COLO829 (cell line): ENCODE measurements at places on chromosomes 2 and 18.

DNA sequence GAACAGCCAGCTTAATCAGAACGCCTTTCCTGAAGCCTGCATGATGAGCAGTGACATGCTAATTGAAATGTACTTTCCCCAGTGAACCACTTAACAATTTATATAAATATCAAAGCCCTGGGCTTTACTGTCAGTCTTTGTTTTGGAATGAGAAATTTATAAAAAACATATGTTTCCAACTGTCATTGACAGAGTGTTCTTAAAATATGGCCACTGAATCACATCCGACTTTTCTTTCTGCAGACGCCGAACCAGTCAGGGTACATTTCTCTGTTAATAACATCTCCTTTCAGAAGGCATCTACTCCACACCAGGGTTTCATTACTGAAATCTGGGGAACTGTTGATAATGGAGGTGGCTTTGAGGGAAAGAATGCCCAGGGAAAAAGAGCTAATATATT lies 343.7 kb downstream of the INSIG2 start:
- no peak for DNase-seq

GRCh38 chr2:26970928-26971627 lies 641 bp downstream of the MAPRE3 start:
- no peak for DNase-seq

GRCh38 chr2:27049422-27050280 lies 1.8 kb upstream of the AGBL5 start:
- DNase-seq = no peak

GRCh38 chr18:54130177-54130576 lies 94.3 kb downstream of the MBD2 start:
- DNase-seq = no peak

DNA sequence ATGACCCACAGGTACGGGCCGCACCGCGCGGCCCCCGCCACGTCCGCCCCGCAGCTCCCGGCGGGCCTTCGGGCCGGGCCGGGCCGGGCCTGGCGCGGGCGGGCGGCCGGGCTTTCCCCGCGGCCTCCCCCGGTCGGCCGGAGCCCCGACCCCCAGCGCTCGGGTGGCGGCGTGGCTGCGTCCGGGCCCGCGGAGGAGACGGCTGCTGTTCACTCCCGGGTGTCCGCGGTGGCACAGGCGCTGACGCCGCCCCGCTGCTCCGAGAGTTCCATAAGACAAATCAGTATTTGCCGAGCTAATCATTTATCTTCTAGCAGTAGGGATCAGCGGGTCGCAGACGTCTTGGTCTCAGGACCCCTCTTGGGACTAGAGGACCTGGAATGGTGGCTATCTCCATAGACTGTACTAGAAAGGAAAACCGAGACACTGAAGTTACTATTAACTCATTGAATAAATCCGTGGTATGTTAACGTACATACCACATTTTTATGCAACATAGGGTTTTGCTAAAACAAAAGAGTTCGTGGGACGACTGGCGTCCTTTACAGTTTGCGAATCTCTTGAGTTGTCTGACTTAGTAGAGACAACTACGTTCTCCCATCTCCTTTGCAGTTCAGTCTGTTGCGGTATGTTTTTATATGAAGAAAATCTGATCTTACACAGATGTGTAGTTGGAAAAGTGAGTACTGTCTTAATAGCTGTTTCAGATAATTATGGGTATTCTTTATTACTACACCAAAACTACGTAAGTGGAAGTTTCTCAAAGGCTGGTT lies 500 bp downstream of the LIMS1 start:
- no peak for DNase-seq

DNA sequence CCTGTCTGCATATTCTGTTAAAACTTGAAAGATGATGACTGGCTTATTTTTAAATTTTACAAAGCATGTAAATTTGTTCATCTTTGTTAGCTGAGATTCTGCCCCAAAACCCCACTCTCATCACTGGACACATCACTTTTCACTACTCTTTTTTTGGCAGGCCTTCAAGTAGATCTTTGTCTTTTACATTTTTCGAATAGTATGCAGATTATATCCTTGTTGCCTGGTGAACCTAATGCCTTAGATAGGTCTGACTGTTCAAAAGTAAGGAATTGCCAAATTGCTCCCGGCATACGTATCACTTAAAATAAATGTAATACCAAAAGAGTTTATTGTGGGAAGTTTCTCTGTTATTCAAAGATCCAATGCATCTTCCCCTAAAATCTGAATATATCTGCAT lies 303.3 kb downstream of the XIRP2 start:
- DNase-seq = no peak

GRCh38 chr2:30871980-30872789 lies 64.9 kb upstream of the CAPN13 start:
- DNase-seq = no peak

DNA sequence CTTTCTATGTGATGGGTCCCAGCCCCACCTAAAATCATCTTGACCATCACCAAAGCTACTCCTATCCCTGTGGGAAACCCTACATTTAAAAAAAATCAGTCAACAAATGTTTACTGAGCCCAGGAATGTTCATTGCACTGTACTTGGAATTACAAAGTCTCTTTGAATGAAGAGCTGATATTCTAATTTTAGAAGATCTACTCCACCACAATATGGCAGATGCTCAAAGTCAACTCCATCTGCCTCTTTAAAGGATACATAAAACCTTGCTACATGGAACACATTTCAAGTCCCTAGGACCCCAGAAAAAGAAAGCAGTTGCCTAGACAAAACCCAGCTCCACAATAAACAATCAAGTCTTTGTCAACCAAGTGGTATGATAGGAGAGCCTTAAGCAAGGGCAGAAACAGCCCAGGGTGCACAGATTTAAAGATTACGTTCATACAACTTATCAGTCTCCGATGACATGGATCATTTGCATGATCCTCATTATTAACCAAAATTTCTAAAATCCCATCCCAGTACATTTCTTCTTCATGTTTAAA lies 234.3 kb upstream of the ACVR2A start:
- DNase-seq = peak; percentile 2

- no peak for DNase-seq
Measured at GRCh38 chr2:1742681-1743395, 1.5 kb downstream of the PXDN start.

DNA sequence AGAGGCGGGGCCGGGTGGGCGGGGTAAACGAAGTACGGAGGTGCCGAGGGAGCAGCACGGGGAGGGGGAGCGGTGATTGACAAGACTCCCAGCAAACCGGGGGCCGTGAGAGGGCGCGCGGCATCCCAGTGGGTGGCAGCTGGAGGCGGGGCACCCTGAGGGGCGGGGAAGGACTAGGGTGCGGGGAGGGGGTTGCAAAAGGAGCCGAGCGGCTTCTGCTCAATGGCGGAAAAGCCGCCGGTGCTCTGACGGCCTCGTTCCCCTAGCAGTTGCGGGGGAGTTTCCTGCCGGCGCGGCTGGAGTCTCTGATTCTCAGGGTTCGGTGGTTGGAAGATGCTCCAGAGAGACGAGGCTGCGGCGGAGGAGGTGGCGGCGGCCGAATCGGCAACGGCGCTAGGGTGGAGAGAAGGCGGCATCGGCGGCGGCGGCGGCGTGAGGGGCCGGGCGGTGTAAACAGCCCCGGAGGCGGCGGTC lies at the start of gene PPM1B:
Gene PPM1B (plus strand): TSS at position 195 of the 474 bp plus-strand sequence. CDS start 32,325 bp downstream, outside the sequence.
- peak; percentile 99 for DNase-seq

DNA sequence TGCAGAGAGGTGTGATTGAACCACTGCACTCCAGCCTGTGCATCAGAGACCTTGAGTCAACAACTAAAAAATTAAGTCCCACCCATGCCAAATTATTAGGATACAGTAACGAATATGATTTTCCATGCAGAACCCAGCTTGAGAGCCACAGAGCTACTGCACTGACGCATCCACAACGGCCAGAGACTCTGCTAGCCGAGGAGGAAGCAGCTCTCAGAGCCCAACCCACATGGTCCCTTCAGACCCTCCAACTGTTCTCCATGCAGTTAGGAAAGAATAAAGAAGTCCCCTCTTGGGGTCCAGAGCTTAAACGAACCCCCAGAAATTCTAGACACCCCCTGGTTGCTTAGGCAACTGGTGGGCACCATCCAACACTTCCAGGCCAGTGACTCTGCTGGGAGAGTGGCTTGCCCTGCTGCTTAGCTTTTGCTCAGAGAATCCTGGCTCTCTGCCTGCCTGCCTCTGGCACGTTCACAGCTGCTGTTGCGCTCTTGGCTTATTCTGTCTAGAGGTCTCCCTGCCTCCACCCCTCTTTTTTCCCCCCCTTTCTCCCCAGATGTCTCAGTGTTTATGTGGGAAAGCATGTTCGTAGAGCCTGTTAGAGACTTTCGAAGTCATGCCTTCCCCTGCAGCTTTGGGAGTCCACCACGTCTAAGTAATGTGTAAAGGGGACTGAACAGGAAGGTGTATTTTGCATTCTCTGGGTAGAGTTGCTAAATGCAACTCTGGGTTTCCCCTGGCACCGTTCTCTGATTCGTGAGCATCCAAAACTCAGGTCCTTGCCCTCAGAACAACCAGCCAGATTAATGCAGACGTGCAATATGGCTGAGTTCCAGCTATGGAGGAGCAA lies 26.0 kb upstream of the SP3 start:
- no peak for DNase-seq

- DNase-seq = no peak
Measured at GRCh38 chr2:42135381-42136312, 33.5 kb upstream of the EML4 start.

DNA sequence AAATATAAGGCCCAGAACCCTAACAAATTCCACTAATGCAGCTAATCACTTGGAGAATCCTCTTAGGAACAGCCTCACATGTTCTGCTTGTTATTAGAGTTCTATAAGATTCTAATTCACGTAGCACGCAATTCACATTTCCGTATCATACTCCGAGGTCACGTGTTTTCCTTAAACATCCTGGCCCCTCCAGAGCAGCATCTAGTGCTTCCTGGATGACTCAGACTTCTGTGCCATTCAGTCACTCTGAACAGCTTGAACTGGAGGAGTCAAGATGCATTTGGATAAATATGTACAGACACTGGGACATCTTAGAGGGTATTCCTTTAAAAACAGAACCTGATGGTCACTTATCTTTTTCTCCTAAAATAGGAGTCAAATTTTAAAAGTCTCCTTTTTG lies 156.5 kb downstream of the MYO5B start:
- DNase-seq = peak; percentile 68

DNA sequence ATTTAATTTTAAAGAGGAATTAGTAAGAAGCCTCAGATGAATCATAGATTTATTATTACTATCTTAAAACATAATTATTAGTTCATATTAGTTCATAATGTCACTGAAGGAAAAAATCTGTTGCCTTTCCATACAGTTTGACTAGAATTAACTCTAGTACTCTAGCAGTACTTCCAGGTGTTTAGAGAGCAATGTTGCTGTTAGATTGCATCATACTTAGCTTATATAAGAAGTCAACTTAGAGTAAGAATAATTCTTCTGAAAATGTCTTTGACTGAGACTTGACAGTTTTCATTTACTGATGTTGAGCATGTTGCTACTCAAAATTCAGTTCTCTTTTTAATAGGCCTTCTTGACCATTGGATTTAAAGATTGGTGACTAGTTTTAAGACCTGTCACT lies 4.7 kb downstream of the RAB3GAP1 start:
- no peak for DNase-seq

- peak; percentile 62 for DNase-seq
Measured at GRCh38 chr2:177296040-177296439, 31.5 kb upstream of the NFE2L2 start.

- no peak for DNase-seq
Measured at GRCh38 chr2:96591494-96591893, 46.6 kb downstream of the KANSL3 start.

GRCh38 chr18:59674903-59675270 lies 22.3 kb downstream of the CCBE1 start:
- DNase-seq = no peak

DNA sequence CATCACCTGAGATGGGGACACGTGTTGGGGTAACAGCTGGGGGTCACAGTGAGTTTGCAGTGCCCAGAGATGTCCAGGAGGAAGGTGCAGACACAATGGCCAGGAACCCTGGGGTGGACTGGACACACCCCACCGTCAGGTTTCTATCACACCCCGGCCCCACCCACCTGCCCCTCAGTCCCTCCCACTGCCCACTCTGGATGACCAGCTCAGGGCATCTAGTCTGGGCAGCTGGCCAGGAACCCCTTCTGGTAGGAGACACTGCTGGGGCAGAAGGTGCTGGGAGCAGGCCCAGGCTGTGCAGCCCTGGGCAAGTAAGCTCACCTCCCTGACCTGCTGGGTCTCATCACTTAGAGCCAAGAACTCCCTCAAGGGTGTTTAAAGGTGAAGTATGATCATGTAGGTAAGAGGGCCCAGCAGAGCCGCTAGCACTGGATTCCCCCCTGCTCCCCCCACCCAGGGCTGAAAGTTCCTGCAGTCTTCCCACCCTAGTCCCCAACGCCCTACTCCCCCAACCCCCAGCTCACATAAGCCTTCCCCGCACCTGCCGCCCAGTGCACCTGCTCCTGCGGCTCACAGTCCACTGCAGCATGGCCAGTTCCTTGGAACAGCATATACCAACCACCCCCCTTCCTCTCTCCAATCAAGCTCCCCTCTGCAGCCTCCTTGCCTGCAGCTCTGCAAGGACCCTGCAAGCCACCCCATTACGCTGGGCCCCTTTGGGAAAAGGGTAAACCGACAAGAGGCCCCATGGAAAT lies 17.3 kb downstream of the BIN1 start:
- DNase-seq = no peak

GRCh38 chr2:72926368-72926767 lies 9.0 kb downstream of the EMX1 start:
- no peak for DNase-seq

DNA sequence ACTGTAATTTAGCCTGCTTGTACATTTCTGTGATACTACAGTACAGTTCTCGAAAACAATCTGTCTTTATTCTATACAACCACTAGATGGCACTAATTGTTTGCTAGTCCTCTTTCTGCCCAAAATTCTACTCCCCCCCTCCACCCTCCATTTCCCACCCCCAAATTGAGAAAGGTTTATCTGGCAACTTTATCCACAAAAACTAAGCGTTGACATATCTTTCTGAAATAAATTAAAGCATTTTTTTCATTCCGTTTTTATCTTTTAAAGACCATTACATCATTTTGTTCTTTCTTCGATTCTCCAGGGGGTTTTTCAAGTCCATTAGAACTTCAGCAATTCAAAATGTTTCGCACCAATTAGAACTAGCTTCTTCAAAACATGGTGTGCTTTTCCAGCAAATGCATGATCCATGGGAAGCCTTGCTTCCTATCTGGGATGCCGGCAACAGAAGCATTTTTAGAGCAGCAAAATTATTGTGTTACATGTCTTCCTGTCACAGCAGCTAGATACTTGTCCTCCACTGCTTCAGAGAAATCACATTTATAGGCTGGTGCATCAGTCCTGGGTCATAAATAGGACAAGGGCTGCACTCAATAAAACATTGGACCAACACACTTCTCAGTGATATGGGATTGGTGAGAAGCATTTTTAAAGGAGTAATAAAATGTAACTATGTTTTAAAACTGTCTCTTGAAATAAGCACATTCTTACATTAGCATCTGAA lies 241.3 kb downstream of the PAX3 start:
- DNase-seq = peak; percentile 48

- no peak for DNase-seq
Measured at GRCh38 chr18:12768625-12769024, 65.8 kb downstream of the PSMG2 start.

GRCh38 chr2:64354857-64355680 lies 98.9 kb upstream of the LGALSL start:
- DNase-seq = no peak

- no peak for DNase-seq
Measured at GRCh38 chr18:76396792-76397191, 98.2 kb downstream of the ZNF516 start.
